Left kidney (tissue), 8 donors: ENCODE measurements at places on chromosomes 16 and 17. TPM values are rescaled to one million over a fixed set of nuclear protein-coding genes. Genes with fewer than 3 reads are reported as not detected.

- no peak for DNase-seq
These were observed 743.5 kb downstream of the WWOX start for GRCh38 chr16:78842950-78843349.

GRCh38 chr16:9966569-9967157 is 215.6 kb downstream of the GRIN2A start:
- no peak for DNase-seq

Gene HS3ST3B1
- polyA plus RNA-seq, result 26.8 TPM

DNA sequence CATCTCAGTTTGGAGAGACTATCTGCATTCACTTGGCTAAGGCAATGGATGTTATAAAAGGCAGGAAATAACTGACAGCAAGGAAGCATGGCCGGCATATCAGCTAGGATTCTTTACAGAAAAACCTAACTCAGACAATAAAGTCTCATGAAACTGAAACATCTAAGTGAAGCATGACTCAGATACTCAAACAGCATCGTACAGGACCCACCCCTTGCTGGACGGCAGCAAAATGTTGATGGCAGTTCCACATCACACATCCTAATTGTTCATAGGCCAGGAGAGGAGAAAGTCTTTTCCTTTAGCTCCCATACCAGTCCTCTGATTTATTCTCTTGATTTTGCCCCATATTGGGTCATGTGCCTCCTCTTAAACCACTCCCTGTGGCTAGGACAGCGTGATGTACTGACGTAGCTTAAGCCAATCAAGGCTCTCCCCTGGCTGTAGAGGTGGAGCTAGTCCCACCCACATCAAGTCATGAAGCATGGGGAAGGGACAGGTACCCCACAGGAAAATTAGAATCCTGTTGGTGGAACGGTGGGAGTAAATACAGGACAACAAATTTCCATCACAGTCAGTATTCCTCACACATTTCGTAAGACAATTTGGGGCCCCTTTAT is 178.9 kb downstream of the IRX3 start:
- DNase-seq, result no peak

- no peak for DNase-seq
These were observed 1.0 kb downstream of the SLC16A6 start for GRCh38 chr17:68289936-68290267.

- peak; percentile 61 for DNase-seq
These were observed 160.1 kb downstream of the MAP2K4 start for GRCh38 chr17:12180644-12181261.

Gene MT1A
- not detected for polyA plus RNA-seq

DNA sequence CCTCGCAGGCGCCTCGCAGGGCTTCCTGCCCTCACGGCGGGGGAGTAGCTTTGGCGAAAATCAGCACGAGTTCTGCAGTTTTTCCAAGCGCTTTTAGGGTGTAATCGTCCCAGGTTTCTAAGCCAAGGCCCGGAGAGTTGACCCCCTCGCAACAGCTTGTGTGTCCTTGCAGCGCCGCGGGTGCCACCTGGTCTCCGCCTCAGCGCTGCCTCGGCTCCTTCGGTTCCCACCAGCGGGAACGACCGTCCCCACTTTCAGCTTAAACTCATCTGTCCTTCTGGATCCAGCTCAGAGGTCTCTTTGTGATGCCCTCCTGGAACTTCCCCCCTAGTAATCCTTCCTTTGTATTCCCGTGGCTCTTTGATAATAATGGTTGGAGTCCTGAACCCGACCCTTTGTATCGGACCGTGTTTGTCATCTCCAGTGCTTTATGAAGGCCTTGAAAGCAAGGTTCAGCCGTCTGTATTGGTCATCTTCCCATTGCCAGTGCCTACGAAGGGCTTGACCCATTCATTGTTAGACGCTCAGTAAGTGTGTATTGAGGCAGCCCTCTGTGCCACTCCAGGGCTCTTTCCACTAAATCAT is 858 bp upstream of the SMARCE1 start:
- DNase-seq, result no peak

GRCh38 chr16:4344983-4345835 is 5.9 kb downstream of the PAM16 start:
- no peak for DNase-seq

Gene CD300LB
- 0.15 TPM for polyA plus RNA-seq

Gene TMEM114
- not detected for polyA plus RNA-seq

Gene SLC5A11
- 5.6 TPM for polyA plus RNA-seq

DNA sequence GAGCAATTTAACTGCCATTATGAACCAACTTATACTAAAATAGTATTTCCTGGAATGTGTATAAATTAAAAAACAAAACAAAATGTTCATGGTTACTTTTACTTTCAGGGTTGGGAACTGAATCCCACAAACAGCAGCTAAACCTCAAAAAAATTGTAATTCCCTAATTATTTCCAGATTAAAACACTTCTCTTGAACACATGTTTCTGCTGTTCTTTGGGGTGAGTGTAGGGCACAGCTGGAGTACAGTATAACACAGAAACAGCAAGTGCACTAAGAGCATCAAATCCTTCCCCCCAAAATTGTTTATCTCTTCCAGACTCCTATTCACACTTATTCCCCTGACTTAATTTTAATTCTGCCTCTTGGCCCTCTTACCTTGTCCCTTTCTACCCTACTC is 56.4 kb downstream of the KANSL1 start:
- DNase-seq, result no peak

Gene CTRB2
- polyA plus RNA-seq, result not detected

GRCh38 chr16:21656795-21657768 is 4.7 kb upstream of the IGSF6 start:
- peak; percentile 50 for DNase-seq

Gene CRHR1
- 0.47 TPM for polyA plus RNA-seq

DNA sequence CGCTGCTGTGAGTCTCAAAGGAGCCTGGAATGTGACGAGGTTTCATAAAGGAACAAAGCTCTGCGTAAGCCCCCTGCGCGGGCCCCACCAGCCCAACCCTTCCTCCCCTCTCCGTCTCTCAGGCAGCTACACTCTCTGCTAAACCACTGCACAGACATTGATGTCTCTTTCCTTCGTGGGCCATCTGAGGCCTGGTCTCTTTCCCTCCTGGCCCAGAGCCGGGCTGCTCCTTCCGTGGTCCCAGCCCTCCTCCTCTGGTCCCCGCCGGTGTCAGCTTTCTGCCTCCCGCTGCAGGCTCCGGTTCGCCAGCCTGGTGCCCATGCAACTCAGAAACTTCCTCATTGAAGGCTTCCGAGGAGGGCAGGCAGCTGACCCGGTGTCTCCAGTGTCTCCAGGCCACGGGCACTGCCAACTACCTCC is 7.4 kb downstream of the SCARF1 start:
- DNase-seq, result peak; percentile 41

Gene TAT
- 0.17 TPM for polyA plus RNA-seq

DNA sequence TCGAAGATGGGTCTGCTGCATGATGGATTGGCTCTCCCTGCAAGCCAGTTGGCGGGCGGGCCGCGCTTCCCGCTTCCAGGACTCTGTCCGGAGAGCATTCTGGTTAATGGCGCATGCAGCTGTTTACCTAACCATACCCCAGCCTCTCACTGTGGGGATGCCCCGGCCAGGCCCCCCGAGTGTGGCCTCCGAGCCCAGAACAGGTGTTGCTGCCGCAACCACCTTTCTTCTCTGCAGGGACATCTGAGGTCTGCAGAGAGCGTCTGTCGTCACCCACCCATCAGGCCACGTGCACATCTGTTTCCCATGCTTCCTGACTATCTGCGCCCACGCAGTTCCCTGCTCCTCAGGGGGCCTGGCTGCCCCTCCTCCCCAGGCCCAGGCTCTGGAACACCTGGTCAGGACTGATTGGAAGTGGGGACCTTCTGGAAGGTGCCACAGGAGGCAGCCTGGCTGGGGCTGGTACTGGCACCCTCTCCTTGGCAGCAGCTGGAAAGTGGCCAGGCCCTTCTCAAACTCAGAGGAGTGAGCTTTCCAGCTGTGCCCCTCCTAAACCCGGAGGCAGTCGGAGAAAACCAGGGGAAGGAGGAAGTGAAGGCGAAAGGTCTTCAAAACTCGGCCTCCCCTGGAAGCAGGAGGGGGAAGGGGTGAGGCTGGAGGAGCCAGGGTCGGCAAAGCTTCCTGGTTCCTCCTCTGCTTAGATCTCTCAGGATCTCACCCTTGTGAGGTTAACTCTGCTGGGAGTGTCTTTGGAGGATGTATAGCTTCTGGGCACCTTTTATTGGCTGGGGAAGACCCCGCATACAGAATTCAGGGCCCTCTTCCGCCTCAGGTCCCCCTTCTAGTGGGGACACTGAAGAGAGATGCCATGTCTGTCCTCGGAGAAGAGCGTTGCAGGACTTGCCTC is 64.5 kb upstream of the CIBAR2 start:
- no peak for DNase-seq

Gene C1QTNF8
- polyA plus RNA-seq, result not detected

Gene SPIRE2
- polyA plus RNA-seq, result 15.7 TPM

Gene PPP1R27
- polyA plus RNA-seq, result 0.22 TPM

Gene B9D1
- polyA plus RNA-seq, result 39.4 TPM

GRCh38 chr16:878072-878784 is 77.7 kb upstream of the GNG13 start:
- no peak for DNase-seq

Gene DLX3
- polyA plus RNA-seq, result 1.2 TPM

Gene TPSD1
- polyA plus RNA-seq, result not detected

DNA sequence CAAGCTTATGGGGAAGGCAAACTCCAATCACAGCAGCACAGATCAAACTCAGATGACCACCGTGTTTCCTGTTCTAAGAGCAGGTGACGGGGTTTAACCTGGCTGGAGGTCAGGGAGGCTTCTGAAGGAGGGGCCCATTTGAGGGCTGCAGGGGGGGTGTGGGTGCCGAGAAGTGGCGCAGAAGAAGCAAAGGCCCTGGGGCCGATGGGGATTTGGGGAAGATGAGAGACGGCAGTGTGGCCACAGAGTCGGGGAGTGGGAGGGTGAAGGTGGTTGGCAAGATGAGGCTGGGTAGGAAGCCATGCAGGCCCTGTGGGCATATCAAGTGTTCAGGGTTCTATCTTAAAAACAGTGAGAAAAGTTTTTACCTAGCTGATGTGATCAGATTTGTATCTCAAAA is 122.9 kb downstream of the CLEC16A start:
- no peak for DNase-seq

DNA sequence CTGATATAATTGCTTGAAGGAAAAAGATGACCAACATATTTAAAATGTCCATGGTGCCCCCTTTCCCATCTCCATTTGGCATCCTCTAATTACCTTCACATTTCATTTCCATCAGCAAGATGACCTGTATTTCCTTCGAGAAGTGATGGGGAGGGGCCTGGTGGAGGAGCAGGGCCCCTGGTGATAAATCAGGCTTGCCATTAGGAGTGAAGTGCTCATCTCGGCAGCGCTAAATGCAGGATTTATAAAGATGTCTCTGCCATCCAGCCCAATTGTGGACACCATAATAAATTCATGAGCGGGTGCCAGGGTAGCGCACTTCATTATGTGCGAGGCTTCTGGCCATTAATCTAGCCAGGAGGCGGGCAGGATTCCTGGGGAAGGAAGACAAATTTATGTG is 101.5 kb upstream of the IRX6 start:
- DNase-seq, result no peak

Gene HSD17B1
- 4.7 TPM for polyA plus RNA-seq

GRCh38 chr16:57030346-57030902 is 41.1 kb downstream of the NLRC5 start:
- no peak for DNase-seq

DNA sequence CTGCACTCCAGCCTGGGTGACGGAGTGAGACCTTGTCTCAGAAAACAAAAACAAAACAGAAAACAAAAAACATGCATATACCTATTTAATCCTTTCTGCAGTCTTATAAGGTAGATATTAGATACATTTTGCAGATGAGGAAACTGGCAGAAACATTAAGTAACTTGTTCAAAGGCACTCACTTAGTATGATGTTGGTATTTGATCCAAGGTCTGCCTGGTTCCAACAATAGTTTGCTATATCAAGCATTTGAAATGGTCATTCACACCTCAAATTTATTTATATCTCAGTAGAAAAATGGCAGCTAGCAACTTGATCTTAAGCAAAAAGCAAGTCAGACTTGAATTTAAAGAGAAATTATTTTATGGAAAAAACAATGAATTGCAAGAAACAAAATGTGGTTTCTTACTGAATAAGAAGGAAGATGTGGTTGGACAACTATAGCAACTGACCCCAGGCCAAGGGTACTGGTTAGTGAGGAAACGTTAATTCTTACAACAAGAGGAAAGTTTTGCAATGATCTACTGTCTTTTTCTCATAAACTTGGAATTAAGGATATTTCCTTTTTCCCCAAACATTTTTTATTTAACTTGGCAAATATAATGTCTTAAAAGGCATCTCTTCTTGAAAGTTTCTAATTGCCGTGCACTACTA is 19.7 kb downstream of the DHRS7B start:
- DNase-seq, result no peak

GRCh38 chr16:79870016-79870886 is 269.7 kb upstream of the MAF start:
- no peak for DNase-seq

- no peak for DNase-seq
These were observed 130.8 kb downstream of the XYLT1 start for GRCh38 chr16:17339764-17340541.

GRCh38 chr16:15811481-15812400 is 45.1 kb downstream of the MYH11 start:
- no peak for DNase-seq

- DNase-seq, result no peak
These were observed at the start of gene CD7 for GRCh38 chr17:82317394-82318168. CD7 (minus strand) TSS chr17:82317608; CDS start chr17:82317495, 113 bp downstream.

Gene ELMO3
- 4.7 TPM for polyA plus RNA-seq

GRCh38 chr17:51461578-51462004 is 201.2 kb downstream of the UTP18 start:
- peak; percentile 21 for DNase-seq

- DNase-seq, result no peak
These were observed 14.5 kb downstream of the SPIRE2 start for GRCh38 chr16:89842471-89843408.

GRCh38 chr17:76495663-76496400 is 5.4 kb downstream of the RHBDF2 start:
- DNase-seq, result no peak
